Panc1 (cell line): ENCODE measurements at places on chromosomes 3 and 15. TPM values are rescaled to one million over a fixed set of nuclear protein-coding genes. Genes with fewer than 3 reads are reported as not detected.

GRCh38 chr3:131728898-131729642, 226.3 kb upstream of the MRPL3 start:
- no peak for DNase-seq

DNA sequence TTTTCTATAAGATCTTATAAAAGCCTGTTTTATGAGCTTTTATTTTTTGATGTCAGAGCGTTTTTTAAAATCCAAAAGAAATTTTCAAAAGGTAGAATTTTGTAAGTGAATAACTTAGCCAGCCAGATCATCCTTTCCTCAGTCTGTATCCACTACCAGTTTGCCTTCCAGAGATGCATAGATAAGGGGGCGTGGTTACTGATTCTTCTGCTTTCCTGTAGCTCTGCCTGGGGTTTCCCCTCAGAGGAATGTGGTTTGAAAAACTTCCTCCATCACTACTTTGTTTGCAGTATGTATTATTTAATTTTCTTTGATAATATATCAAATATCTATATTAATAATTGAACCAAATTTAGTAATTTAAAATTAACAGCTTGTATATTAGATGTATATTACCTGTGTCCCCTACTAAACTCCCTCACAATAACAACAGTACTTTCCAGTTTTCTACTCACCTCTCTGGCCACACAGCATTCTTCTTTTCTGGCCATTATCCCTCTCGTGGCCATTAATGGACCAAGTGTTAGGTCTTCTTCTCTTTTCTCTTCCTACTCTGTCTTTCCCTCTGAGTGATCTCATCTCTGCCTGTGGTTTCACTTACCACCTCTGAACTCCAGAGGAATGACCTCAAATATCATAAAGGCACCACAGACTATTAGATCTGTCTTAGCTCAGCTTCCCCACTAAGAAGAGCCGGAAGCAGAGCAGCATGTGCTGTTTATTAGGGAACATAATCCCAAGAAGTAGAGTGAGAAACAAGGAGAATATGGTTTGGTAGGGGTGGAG, 239.7 kb downstream of the UBE2E2 start:
- DNase-seq = no peak

DNA sequence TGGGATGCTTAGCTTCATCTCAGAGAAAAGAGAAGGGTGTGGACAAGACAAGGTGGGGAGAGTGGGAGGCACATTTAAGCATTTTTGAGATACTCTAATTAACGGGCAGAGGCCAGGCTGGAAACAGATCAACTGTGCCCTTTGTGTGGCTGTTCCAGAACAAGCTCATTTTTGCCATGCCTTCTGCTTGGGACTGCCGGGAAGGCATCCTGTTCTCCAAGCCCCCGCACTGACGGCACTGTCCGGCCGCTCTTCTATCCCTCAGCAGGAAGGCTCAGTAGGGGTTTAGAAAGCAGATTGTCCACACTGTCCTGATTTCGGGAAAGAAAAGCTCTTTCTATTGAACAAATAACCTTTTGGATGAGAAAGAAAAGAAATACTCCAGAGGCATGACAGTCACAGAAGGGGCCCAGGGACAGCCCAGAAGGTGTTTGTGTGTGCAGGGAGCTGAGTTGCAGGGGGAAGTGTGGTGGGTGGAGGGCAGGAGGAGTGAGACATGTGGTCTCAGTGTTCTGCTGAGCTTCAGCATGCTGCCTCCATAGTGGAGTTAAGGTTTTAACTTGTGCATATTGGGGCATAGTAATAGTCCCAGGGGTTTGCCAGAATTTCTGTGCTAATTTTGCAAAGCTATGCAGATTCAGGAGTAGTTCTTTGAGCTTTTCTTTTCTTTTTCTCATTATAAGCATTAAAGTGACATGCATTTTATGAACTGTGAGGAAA, 27.3 kb downstream of the SV2B start:
- no peak for DNase-seq

DNA sequence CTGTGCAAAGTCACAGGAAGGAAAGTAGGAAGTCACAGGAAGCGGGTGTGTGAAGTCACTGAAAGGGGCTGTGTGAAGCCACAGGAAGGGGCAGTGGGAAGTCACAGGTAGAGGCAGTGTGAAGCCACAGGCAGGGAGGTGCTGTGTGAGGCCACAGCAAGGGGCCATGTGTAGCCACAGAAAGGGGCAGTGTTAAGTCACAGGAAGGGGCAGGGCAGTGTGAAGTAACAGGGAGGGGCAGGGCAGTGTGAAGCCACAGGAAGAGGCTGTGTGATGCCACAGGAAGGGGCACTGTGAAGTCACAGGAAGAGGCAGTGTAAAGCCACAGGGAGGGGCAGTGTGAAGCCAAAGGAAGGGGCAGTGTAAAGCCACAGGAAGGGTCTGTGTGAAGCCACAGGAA, 36.5 kb downstream of the GASK1A start:
- no peak for DNase-seq

- DNase-seq = no peak
Observed at GRCh38 chr3:126704494-126705214, 614 bp downstream of the CHCHD6 start.

- DNase-seq = no peak
Observed at GRCh38 chr15:63200464-63201249, 11.3 kb downstream of the RAB8B start.

DNA sequence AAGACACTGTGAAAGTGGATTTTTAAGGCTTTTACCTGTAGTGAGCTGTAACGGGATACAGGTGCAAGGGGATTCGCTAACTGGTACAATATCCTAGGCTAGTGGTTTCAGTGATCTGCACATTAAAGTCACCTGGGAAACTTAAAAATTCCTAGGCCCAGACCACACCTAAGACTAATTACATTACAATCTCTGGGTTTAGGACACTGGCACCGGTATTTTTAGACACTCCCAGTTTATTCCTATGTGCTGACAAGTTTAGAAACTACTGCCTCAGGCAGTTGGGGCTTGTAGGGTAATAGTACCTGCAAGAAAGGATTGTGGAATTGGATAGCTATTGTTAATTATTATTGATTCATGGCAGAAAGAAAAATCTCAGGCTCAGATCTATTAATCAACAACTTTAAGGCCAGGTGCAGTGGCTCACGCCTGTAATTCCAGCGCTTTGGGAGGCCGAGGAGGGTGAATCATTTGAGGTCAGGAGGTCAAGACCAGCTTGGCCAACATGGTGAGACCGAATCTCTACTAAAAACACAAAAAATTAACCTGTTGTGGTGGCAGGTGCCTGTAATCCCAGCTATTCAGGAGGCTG, 50.4 kb upstream of the CASR start:
- no peak for DNase-seq

DNA sequence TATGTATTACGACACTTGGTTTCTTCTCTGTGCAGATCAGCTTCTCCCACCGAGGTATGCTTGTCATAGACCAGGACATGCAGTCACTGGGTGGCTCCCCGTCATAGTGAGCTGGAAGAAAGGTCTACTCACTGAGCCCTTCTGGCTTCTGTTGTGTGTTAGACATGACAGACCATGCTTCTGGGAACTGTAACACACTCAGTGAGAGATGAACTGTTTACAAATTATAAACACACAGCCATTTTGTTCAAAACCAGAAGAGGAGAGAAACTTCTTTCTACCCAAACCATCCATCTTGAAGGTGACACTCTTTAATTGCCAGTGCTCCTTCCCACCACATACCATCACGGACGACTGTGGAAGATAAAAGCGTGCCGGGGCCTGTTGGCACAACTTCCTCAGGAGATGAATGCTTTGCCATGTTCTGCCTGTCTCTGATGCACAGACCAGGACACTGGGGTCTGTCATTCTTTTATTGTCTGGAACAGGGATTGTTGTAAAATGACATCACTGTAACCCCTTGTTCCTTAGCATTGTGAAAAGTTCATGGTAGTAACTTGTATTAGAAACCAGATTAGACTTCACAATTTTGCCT, 214.3 kb downstream of the MCTP2 start:
- DNase-seq = no peak

Gene DNAH12
- 0.21 TPM for total RNA-seq

Gene C3orf49
- total RNA-seq = not detected

GRCh38 chr3:30354972-30355371, 251.4 kb upstream of the TGFBR2 start:
- DNase-seq = no peak

GRCh38 chr15:36590838-36591237, 11.4 kb downstream of the CDIN1 start:
- no peak for DNase-seq

GRCh38 chr3:139132976-139133375, 88.3 kb upstream of the PRR23C start:
- DNase-seq = no peak

Gene IGDCC3
- 0.18 TPM for total RNA-seq

Gene PLCB2
- 1.7 TPM for total RNA-seq

DNA sequence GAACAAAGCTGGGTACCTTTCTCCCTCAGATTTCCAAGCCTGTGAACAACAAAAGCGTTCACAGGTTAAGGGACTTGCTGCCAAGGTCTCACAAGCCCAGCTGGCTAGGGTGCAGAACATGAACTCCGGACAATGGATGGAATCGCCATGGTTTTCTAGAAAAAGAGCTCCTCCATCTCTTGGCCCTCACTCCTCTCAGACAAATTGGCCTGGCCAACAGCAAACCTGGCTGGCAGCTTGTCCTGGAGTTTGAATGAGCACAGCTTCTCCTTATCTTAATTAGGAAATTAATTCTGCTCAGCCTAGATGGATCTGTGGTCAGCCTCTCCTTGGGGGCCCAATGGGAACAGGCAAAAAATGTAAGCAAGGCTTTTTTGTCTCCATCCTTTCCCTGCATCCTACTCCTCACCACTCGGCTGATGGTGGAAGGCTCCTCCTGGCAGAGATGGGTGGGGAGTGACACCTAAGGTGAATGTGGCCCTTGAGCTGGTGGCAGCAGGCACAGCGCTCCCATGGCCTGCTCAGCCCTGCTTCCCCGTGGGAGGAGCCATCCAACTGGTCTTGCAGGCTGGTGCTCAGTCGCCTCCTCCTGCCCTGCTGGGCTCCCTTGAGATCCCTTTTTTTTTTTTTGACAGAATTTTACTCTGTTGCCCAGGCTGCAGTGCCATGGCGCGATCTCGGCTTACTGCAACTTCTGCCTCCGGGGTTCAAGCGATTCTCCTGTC, 5.8 kb downstream of the KLHL25 start:
- no peak for DNase-seq

- DNase-seq = no peak
Observed at GRCh38 chr3:85075663-85076062, 116.9 kb downstream of the CADM2 start.

Gene RTP3
- not detected for total RNA-seq

- no peak for DNase-seq
Observed at GRCh38 chr3:176757429-176757828, 439.9 kb downstream of the TBL1XR1 start.

GRCh38 chr3:149104484-149104883, 18.2 kb upstream of the HLTF start:
- DNase-seq = no peak

GRCh38 chr15:92803536-92803851, 96.6 kb upstream of the CHD2 start:
- DNase-seq = no peak

DNA sequence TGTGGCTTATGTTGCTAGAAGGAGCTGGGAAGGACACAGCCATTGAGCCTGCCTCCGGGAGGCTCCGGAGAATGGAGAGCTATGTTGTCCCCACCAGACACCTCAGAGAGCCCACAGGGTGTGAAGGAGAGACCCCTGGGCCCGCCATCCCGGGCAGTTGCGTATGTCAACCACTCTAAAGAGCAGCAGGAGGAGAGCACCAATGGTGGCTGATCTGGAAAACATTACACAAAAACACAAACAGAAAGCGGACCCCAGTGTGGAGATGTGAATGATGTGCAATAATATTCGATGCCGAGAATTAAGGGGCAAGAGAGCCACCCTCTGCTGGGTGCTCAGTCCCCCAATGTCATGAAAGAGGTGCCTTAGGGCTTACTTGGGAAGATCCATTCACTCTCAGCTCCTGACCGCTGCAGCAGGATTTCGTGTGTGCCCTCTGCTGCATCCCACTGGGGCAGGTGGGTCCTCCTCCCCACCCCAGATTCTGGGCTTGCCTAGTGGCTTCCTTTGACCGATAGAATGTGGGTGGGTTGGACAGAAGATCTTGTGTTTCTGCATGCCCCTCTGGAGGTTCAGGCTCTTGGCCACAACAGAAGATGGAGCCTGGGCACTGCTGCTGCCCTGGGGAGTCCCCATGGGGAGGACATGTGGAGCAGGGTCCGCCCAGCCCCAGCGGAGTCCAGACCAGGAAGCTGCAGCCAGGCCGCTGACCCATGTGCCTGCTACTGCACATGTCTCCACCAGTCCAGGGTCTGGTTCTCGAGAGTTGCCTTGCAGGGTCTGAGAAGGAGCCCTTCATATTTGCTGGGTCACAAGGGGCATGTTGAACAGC, 245.3 kb downstream of the OCA2 start:
- DNase-seq = no peak

- no peak for DNase-seq
Observed at GRCh38 chr15:48930735-48931134, 33.0 kb downstream of the SHC4 start.

Gene STRA6
- total RNA-seq = 1.1 TPM

- DNase-seq = no peak
Observed at GRCh38 chr15:63551400-63551799, 45.8 kb upstream of the FBXL22 start.

DNA sequence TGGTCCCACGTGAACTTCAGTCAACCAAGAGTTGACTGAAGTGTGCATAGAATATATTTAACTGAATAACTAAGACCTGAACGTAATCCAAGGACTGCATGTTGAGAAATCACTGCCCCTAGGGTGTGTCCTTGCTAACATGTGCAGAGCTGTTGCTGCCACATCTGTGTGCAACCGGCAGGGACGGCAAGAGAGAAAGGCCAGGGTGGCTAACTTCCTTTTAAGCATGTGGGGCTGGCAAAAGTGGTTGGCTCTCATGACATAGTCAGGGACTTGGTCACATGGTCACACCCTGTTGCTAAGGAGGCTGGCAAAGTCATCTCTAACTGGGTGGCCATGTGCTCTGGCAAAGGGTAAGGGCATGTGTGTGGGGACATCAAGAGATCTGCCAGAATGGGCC, 52.4 kb downstream of the GASK1A start:
- DNase-seq = no peak

Gene SEMA3B
- 1.4 TPM for total RNA-seq

Gene LTK
- total RNA-seq = not detected

DNA sequence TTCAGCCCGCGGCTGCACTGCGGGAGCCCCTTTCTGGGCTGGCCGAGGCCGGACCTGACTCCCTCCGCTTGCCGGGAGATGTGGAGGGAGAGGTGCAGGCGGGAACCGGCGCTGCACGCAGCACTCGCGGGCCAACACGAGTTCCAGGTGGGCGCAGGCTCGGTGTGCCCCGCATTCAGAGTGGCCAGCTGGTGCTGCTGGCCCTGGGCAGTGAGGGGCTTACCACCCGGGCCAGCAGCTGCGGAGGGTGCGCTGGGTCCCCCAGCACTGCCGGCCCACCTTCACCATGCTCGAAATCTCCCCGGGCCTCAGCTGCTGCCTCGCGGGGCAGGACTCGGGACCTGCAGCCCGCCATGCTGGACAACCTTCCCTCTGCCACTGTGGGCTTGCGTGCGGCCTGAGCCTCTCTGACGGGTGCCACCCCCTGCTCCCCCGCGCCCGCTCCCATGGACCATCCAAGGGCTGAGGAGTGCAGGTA, 733.5 kb upstream of the CCDC54 start:
- DNase-seq = no peak

Gene ARPC4
- 117 TPM for total RNA-seq
